ENCODE measurements at places on chromosomes 2 and 18.

- peak; percentile 7 for DNase-seq
Measured at GRCh38 chr2:125559186-125559585, 1096.8 kb upstream of the GYPC start.

- DNase-seq = no peak
Measured at GRCh38 chr2:13686262-13686661, 946.3 kb upstream of the LRATD1 start.

DNA sequence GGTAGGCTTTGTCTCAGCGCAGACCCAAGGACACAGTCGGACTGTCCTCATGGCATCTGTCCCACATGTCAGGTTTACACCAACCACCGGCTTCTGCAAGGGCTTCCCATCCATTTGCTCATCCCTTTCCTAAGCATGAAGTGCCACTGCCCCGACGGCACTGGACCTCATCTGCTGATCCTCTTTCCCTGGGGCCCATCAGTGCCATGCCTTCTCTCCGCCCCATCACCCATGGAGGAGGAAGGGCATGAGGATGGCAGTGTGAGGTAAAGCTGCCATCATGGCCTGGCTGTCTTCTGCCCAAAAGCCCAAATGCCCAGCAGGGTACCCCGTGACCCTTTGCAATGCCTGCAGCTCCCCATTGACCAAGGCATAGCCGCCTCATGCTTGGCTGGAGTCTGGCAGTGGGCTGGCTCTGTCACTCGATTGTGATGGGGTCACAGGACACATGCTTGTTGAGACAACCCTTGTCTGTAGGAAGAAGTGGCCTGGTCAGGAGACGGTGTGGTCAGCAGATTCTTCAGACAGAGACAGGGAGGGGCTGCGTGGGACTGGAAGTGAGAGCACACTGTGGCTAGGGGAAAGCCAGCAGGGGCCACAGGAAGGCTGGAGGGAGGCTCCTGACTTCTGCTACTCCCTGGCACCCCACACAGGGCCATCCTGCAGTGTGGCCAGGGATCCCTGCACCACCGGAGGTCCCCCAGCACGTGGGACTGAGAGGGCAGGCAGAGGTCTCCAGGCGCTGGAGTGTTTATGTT is 493.7 kb upstream of the HS6ST1 start:
- DNase-seq = no peak

- DNase-seq = no peak
Measured at GRCh38 chr18:48997985-48998831, 47.4 kb upstream of the SMAD7 start.

GRCh38 chr2:127581050-127581345 is 45.5 kb downstream of the MYO7B start:
- no peak for DNase-seq

DNA sequence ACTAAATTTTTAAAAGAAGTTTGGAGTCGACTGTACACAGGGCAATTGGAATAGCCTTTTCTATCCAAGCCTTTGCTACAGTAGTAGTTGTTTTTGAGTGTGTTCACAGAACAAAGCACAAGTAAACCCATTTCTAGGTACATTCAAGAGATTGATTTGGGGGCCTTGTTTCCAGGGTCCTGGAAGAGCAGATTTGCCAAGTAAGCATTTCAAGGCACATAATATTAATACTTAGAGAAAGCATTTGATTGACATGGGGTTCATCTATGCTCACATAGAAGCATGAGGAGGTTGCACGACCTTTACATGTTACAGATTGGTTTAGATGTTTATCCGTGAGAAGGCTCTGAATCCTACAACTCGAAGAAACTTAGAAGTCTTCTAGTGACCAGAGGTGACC is 324.1 kb downstream of the MYCN start:
- no peak for DNase-seq

DNA sequence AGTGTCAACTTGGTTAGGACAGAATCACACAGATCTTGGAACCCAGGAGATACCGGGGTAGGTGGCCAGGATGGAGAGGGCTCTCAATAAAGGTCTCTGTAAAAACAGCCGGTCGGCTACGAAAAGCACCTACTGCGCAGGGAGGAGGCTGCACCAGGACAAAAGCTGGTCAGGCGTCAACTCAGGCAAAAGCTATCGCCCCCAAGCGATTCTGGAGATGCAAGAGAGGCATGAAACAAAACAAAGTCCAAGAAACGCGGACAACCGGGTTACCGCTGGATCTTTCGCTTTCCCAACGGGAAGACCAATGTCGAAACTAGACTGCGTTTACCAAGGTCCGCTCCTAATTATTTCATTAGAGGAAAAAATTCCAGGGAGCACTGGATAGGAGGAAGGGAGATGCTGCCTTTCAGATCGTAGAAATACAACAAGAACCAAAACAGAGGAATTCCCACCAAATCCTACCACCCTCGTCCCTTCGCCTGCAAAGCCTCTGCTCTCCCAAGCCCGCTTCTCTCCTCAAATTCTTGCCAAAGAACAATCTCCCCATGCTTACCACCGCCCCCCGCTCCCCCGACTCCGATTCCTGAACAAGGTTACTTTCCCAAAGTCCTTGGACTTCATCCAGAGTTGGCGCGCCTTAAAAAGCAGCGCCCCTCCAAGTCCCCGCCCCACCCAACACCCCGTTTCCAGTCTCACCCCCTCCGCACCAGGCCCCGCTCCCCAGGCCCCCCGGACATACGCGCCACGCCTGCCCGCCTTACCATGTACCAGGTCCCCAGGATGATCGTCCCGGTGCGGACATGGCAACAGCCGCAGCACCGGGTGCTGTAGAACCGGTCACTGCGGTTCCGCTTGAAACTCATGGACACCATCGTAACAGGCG is 539 bp downstream of the LAPTM4A start:
- DNase-seq = peak; percentile 41

- no peak for DNase-seq
Measured at GRCh38 chr2:235677937-235678336, 184.1 kb downstream of the AGAP1 start.

- DNase-seq = no peak
Measured at GRCh38 chr2:207825978-207826377, 56.3 kb upstream of the FZD5 start.

- no peak for DNase-seq
Measured at GRCh38 chr2:124566518-124566970, 541.5 kb downstream of the CNTNAP5 start.

DNA sequence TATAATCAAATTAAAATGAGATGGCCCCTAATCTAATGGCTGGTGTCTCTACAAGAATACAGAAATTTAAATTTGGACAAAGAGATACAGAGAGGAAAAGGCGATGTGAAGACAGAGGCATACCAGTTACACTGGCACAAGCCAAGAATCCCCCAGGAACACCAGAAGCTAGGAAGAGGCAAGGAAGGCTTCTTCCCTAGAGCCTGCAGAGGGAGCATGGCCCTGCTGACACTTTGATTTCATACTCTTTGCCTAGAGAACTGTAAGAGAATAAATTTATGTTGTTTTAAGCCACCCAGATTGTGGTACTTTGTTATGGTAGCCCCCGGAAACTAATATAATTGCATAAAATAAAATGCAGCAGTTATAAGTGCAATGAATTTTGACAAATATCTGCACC is 671.4 kb downstream of the MBD2 start:
- no peak for DNase-seq

DNA sequence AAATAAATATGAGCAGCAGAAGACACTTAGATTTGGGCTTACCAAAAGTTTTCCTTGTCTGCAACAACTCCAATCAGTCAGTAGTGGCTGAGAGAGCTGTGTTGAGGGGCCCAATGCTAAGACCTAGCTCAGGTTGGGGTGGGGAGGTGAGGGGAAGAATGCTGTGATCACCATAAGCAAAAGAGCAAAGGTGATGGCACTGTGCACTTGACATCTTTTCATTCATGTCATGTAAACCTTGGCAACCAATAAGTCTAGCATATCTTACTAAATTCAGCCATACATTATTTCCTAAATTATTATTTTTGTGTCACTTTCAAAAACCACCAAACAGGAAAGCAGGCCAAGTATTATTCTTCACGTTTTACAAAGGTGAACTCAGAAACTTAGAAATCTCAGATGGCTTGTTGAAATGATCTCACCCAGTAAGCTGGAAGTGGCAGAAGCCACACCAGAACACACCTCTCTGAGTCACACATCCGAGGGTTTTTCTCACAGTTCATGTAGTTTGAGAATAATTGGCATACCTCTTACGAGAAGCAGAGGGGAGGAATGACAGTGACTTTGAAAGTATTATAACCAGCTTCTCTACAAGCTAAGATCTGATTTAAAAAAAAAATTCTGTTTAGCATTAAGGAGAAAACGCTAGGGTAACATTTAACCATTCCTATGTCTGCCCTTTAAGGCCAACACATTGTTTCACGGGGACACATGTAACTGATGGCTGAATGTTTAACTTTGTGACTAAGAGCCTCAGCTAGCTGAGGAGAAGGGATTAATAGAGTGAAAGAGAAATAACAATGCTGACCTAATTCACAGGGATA is 43.3 kb upstream of the SETBP1 start:
- peak; percentile 10 for DNase-seq

DNA sequence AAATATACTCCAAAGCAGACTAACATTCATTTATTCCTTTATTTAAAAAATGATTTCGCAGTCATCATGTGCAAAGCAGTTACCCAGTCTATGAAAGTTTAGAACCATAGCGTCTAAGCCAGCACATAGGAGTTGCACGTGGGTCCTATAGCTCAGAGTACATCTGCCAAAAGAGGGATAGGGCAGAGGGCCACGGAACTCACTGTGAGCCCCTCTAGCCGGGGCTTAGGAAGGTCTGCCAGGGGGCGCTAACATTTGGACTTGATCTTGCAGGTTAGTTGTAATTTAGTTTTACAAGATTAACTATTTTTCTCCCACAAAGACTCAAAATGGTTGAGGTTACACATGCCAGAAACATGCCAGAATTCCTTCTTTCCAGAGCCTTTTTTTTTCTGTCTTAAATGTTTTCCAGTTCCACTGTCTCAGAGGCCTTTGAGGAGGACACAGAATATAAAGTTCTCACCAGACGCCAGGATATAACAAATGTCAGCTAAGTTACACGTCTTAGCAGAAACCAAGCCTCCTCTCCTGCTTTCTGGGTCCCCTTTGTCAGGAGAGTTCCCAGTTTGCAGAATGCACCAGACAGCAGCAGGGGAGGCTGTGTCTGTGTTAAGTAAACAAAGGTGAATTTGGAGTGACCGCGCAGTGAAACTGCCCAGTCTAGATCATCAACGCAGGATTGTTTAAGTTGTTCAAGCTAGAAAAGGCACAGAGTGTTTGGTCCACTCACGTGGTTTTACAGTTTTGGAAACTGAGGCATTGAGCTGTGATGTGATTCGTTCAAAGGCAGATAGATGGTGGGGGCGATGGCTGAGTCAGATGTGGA is 292.0 kb downstream of the PRKCE start:
- no peak for DNase-seq

GRCh38 chr2:84487298-84487996 is 28.4 kb upstream of the SUCLG1 start:
- DNase-seq = no peak

- no peak for DNase-seq
Measured at GRCh38 chr2:183348492-183348891, 224.2 kb downstream of the NUP35 start.

- DNase-seq = no peak
Measured at GRCh38 chr18:44156126-44156525, 524.6 kb upstream of the SETBP1 start.

DNA sequence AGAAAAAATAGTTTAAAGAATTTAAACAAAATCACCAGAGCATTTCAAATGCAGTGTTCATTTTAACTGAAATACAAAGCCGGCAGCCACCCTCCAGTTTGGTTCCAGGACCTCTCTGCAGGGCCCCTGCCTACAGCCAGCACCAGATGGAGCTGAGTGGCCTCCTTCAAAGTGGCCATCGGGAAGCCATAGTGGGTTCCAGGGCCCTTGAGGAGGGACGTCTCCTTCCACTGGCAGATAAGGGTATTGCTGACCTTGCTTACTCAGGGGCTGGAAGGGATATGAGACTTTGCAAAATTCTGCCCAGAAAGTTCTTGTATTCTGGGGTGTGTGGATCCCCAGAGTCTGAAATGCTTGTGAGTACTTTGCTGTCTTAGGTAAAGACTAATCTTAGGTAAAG is 205.2 kb upstream of the APCDD1 start:
- DNase-seq = no peak

DNA sequence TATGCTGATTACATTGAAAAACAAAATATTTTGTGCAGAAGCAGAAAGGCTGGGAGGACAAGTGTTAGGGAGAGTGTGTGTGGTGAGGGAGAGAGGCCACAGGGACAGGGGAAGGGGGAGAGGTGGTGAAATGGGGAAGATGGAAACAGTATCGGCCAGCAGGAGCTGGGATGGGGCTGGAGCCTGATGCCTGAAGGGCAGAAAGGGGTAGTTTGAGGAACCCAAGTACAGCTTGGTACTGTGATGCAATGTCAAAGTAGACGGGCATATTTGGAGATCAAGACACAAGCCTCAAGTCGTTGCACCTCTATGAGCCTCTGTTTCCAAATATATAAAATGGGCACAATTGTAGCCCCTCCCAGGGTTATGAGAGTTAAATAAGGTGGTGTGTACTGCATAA is 152.1 kb downstream of the LPIN1 start:
- DNase-seq = no peak

DNA sequence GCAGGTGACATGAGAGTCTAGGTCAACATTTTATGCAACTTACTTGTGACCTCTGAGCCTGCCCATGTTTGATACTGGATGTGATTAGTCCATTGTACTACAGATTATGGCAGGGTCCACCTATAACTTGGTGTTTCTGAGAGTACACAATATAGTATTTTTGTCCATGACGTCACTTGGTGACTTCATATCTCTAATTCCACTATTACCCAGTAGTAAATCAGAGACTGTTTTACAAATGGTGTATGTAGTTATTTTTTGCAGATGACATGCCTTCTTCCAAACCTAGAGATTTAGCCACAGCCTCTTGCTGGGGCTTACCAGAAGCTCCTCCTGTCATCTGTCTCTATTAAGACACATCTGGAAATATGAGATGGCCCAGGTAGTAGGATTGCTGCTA is 24.6 kb upstream of the TMX3 start:
- DNase-seq = no peak

DNA sequence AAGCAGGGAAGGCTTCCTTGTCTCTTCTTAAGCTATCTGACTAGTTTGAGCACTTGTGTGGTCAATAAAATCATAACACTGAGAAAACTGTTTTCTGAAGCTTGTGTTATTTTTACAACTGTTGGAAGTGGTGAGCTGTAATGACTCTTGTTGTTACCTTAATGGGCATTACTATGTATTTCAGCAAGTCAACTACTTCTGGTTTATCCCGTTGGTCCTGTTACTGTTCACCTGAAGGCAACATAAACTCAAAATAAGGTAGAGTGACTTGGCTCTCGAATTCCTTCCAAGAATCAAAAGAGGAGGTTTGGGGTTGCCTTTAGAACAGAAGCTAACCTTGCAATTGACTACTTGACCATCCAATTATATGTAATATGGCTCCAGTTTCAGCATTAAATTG is 23.2 kb upstream of the FIGN start:
- DNase-seq = no peak

GRCh38 chr2:182543741-182544525 is 117.1 kb upstream of the PDE1A start:
- no peak for DNase-seq

DNA sequence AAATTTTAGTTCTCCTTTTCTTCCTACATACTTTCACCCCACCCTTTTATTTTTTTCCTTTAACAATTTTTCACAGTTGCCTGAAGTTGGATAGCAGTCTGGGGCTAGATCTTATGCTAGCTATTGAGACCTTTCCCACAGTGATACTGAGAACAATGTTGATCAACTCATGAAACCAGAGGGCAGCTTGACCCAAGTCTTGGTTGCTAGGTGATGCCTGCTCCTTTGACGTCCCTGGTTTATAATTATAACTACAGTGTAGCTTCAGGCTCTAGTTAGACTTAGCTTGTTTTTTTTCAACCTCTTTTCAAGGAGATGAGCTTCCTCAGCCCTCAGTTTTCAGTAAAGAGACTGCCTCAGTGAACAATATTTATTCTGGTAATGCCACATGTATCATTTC is 648.5 kb downstream of the IRS1 start:
- DNase-seq = no peak

Measured in GM13977 (cell line).